HS-27A (cell line): ENCODE measurements at places on chromosomes 4 and X.

- DNase-seq, result no peak
Observed at GRCh38 chr4:47187608-47188007, 156.2 kb downstream of the GABRB1 start.

DNA sequence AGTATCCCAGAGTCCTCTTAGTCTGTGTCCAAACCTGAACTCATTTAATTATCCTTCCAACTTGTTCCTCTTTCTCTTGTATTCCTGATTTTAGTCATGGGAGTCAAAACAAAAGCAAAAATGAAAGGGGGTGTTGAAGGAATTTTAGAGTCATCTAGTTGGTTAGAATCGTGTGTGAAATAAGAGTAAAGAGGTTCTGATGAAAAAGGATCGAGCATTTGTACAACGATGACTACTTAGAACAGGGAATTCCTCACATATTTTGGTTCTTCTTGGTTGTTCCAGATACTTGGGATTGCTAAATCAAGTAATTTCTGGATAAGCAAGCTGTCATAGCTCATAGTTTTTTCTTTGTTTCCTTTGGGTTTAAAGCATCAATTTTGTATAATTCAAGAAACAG, 194.4 kb downstream of the BCOR start:
- DNase-seq, result no peak

GRCh38 chr4:77893451-77893850, 30.8 kb downstream of the MRPL1 start:
- no peak for DNase-seq

GRCh38 chr4:41290479-41290878, 33.8 kb downstream of the UCHL1 start:
- no peak for DNase-seq

GRCh38 chr4:107600436-107600835, 119.6 kb downstream of the PAPSS1 start:
- peak; percentile 43 for DNase-seq

GRCh38 chrX:23784470-23785331, 1.7 kb downstream of the SAT1 start:
- no peak for DNase-seq

GRCh38 chr4:98728433-98728832, 70.0 kb upstream of the TSPAN5 start:
- no peak for DNase-seq

- no peak for DNase-seq
Observed at GRCh38 chrX:25029288-25029825, 13.6 kb upstream of the ARX start.

- peak; percentile 65 for DNase-seq
Observed at GRCh38 chr4:54930226-54930625, 195.2 kb downstream of the KDR start.

DNA sequence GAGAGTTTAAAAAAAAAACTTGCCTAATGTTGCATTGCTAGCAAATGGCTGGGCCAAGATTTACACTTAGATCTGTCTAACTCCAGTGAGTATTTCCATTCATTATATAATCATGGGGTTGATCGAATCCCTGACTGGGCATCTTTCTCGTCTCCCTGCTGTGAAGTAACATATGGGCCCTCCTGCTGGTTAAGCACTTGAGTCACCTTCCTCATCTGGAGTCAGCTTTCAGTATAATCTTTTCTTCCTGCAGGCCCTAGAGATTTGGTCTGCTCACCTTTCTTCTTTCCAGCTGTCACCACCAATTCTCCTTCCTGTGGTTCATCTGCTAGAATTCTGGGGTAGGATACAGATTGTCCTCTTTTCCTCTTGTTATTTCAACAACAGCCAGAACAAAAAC, 41.6 kb downstream of the TIGD2 start:
- no peak for DNase-seq

DNA sequence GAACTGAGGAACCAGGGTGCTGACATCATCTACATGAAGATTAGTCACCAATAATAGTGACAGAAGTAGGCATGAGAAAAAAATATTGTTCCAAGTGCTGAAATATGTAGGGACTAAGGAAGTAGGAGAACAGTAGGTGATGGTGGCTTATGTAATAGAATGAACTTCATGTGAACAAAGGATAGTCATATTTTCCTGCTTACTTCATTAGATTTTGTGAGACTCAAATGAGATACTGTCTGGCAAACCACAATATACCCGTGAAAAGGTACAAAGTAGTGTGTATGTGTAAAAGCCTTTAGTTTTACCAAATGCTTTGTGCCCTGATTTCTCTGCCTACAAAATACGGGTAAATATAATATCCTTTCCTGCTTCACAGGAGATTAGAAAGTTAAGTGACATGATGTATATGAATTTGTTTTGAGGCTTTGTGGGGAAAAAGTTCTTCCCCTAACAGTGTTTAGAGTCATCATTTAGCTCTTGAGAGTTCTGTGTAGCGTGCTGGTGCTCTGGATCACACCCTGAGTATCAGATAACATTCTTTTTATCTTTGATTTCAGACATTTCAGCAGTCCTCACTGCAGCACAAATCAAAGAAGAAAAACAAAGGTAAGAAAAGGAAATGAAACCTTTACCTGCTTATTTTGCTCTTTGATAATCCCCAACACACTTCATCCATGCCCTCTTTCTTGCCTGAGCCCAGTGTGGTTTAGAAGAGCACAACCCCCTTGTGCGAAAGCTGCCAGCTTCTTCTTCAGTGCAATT, 67.9 kb downstream of the KLHL34 start:
- no peak for DNase-seq

GRCh38 chr4:176538217-176538925, 218.6 kb downstream of the SPCS3 start:
- peak; percentile 59 for DNase-seq

GRCh38 chr4:123412091-123412505, 15.5 kb downstream of the SPRY1 start:
- no peak for DNase-seq

GRCh38 chr4:151266497-151266896, 10.5 kb upstream of the PRSS48 start:
- DNase-seq, result no peak

DNA sequence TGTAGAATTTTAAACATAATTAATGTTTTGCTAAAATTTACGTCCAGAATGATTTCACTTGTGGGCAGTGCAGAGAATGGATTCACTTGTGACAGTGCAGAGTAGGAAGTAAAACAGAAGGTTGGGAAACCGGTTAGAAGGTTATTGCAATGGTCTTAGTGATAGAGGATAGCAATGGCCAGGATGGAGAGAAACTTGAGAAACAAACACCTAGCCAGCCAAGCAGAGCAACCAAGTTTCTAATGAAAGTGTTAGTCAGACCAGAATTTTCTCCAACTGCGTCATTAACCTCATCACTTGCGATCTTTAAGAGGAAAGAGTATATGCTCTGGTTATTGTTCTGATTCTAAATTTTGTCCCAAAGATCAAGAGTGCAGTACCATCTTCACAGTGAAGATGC, 50.0 kb upstream of the TBC1D9 start:
- no peak for DNase-seq

DNA sequence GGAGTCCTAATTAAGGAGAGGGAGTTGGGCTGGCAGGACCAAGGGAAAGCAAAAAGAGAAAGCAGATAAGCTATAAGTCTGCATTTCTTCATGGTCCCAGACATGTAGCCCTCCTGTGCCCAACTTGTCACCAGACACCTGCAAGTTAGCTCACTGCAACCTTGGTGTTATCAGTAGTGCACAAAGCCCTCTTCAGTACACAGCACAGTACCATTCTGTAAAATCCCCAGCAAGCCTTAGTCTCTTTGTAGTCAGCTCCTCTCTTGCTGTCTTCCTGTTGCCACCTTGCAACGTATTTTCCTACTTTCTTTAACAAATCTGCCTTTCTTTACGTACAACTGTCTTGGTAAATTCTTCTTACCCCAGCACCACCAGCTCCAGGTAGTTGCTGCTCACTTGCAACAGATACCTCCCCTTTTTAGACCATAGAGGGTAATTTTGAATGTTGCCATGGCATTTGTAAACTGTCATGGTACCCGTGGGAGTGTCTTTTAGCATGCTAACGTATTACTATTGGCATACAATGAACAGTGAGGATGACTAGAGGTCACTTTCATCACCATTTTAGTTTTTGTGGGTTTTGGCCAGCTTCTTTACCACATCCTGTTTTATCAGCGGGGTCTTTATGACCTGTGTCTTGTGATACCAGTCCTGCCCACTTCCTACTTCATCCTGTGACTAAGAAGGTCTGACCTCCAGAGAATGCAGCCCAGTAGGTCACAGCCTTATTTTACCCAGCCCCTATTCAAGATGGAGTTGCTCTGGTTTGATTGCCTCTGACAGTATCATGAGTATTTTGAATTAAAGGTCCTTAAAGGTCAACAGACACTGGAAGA, 28.3 kb upstream of the AP1S2 start:
- peak; percentile 7 for DNase-seq

DNA sequence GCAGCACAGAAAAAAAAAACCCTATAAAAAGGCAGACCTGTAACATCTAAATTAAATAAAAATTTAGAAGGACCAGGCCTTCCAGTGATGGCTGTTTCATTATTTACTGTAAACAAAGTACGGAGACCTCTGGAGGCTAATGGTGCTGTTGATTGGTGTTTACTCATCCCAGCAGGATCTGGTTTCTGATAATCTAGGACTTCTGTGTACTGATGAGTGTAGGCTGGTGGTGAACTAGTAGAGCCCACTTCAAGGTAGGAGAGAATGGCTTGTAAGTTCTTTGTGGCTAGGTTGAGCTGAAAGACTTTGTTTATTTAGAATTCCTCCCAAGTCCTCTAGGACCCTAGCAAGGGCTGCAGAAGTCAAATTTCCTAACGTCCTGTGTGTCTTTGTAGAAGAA, 398.1 kb upstream of the PITX2 start:
- no peak for DNase-seq

DNA sequence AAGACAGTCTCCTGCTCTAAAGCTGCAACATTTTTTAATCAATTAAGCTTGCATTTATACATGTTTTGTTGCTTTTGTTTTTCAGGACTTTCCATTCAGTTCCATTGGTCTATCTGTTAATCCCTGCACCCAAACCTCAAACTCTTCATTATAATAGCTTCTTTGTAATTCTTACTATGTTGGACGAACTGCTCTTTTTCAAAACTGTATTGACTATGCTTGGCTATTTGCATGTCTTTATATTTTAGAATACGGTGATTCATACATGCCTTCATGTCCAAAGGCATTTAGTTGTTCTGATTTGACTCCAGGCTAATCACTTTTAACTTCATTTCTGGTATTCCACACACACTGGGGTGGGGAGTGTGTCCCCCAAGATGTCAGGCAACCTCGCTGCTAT, 14.1 kb downstream of the MAGEC1 start:
- DNase-seq, result no peak

- DNase-seq, result no peak
Observed at GRCh38 chr4:119049342-119049741, 86.3 kb upstream of the MYOZ2 start.

- no peak for DNase-seq
Observed at GRCh38 chrX:72101597-72102037, 30.1 kb downstream of the RTL5 start.

GRCh38 chrX:133836561-133836960, 148.8 kb downstream of the GPC3 start:
- no peak for DNase-seq

DNA sequence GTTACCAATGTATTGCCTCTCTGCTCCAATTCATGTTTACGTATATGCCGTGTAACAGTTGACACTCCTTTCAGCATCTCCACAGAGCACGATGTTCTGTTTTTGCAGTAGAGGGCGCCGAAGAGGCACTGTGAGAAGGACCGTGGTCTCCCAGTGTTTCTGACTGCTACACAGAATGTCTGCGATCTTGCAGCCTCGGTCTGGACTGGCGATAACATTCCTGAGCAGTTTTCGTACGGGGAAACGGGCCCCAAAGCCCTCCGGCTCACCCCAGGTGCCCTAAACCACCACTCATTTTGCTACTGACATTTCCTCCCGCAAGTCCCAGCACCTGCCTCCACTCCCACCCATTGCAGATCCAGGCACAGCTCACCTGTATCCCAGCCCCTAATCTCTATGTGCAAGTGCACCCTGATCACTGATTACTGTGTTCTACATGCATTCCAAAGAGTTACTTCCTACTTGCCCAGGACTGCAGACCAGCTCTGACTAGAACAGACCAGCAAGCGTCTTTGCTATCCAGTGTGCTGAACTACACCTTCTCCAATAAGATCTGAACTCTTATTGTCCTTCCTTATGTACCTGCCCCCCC, 12.4 kb upstream of the NFXL1 start:
- DNase-seq, result no peak

GRCh38 chrX:16839219-16839851, 30.8 kb downstream of the RBBP7 start:
- no peak for DNase-seq

- no peak for DNase-seq
Observed at GRCh38 chrX:10423716-10424115, 196.7 kb downstream of the MID1 start.

DNA sequence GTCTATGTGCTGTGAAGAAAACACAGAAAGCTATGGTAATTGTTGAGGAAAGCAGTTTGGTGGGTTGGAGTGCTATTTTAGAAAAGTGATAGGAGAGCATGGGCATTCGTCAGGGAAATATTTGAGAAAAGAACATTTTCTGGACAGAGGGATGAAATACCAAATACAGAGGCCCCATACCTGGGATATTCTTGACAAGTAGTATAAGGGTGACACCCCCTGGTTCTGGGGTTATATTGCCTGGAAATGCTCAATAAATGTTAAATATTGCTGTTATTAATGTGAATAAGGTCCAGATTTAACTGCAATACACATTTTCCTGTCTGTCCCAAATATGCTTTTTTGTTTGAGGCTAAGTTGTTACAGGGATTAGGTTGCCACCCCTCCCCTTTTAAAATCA, 42.9 kb downstream of the WWC2 start:
- no peak for DNase-seq

- no peak for DNase-seq
Observed at GRCh38 chr4:184439386-184439785, 35.0 kb downstream of the IRF2 start.

DNA sequence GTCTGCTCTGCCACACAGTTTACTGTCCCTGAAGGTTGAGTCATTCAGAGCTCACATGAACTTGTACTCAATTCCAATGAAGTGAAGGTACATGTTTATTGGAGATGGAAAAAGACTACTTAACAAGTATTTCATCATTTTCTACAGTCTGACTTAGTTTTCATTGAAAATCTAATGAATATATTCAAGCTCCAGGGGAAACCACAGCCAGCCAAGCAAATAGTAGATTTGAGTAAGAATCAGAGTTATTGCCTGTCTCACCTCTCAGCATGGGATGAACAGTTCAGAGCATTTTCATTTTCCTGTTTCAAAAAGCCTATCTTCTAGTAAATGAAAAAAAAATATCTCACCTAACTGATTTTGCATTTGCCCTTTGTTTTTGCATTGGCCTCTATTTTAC, 1249.4 kb upstream of the DIAPH2 start:
- DNase-seq, result no peak

GRCh38 chr4:108834835-108835384, 72.1 kb upstream of the ETNPPL start:
- no peak for DNase-seq

GRCh38 chr4:168882650-168883233, 127.3 kb downstream of the CBR4 start:
- DNase-seq, result no peak

- no peak for DNase-seq
Observed at GRCh38 chr4:128917781-128918180, 108.3 kb downstream of the JADE1 start.

GRCh38 chr4:95204873-95205272, 343.9 kb downstream of the UNC5C start:
- DNase-seq, result no peak
